ENCODE measurements at places on chromosomes 5 and 9.

DNA sequence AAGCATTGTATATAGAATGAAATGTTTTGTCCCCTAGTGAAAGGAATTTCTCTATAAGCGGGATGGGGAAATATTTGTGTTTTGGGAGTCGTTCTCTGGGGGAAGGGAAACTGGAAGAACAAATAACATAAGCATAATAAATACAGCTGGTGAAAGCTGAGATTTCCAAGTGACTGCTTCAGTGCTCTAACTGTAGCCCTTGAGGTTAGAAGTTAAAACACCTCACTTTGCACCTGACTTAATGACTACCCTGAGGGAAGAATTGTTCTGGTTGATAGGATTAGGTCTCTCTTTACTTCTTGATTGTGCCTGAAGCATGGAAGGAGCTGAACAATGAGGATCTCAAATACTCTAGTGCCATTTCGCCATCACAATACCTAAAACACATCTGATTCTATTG, 307.4 kb downstream of the MAN2A1 start:
- no peak for DNase-seq

- no peak for DNase-seq
These were observed 41.3 kb upstream of the PAM start for GRCh38 chr5:102713682-102714231.

GRCh38 chr5:56112526-56113121, 117.9 kb upstream of the IL6ST start:
- no peak for DNase-seq

- DNase-seq, result no peak
These were observed 315.9 kb upstream of the RPS23 start for GRCh38 chr5:82594097-82594496.

DNA sequence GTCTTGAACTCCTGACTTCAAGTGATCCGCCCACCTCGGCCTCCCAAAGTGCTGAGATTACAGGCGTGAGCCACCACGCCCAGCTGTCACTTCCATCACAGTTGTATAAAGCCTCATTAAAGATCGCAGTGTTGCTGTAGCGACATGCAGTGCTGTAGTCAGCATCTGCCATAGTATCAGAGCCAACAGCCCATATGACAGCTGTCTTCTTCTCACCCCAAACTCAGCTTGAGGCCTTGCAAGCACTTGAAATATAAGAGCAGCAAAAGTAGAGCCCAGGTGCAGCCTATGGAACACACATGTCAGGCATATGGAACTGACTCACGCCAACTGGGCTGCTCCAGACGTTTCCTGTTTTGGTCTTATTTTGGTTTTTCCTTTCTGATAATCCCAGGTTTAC, 167.8 kb downstream of the TRIO start:
- no peak for DNase-seq

DNA sequence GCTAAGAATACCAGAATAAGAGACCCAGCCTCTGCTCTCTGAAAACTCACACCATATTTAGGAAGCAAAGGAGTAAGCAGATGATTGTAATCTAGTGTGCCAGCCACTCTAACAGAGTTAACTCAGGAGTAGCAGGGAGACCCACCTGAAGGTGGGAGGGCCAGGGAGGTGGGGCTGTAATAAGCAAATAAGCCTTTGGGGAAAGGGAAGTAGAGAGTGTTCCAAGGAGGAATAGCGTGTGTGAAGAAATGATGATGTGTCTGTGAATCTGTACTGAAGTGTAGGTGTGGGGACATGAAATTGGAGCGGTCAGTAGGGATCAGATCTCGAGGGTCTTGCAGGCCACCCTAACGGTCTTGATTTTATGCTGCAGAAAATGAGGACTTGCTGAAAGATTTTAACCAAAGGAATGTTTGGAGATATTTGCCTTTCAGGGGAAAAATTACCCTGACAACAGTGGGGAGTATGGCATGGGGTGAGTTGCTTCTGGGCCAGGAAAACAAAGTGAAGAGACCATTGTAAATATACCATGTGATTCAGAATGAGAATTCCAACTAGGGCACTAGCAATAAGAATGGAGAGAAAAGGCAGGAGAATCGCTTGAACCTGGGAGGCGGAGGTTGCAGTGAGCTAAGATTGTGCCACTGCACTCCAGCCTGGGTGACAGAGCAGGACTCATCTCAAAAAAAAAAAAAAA, 44.1 kb upstream of the FSD1L start:
- no peak for DNase-seq

DNA sequence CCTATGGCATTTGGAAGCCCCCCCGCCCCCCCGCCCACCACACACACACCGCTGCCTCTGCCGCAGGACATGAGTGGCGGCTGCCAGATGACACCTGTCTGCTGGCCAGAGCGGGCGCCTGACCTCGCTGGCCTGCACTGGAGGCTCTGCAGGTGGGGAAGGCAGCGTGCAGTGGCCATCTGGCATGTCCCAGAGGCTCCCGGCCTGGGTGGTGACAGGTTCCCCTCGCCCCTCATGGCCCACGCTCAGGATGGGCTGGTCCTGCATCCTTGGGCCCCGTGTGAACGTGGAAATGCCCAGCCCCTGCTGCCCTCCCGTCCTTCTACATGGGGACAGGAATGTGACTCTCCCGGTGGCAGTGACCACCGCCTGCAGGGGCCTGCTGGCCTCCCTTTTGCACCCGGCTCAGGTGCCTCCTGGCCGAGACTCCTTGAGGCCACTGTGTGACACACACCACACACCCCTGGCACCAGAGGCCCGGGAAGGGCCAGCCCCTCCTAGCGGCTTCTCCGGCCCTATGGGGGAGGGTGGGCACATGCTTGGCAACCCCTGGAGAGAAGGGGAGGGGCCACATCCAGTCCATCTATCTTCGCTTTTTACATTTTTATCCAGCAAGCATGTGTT, 30.3 kb downstream of the IRX4 start:
- no peak for DNase-seq
